ENCODE measurements at places on chromosomes 16 and 17.

- DNase-seq = no peak
Measured at GRCh38 chr16:86496262-86496928, 13.9 kb upstream of the FOXF1 start.

GRCh38 chr17:41762841-41763240 is 23.7 kb downstream of the JUP start:
- no peak for DNase-seq

DNA sequence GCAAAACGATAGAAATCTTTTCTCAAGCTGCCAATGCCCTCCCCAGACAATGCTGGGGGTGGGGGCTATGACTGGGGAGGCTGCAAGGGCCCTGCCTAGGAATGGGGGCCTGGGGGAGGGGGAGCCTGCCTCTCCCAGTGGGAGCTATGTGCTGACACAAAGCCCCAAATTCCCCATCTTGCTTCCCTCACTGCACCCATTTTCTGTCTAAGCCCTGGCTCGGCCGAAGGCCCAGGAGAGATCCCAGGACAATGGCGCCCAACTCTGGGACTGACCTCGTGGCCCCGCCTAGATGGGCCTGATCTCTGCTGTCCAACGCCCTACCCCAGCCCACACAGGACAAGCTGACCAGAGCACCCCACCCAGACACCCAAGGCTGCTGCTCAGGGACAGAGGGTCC is 11.1 kb upstream of the KCNJ12 start:
- no peak for DNase-seq

- DNase-seq = no peak
Measured at GRCh38 chr17:42579794-42580551, 2.4 kb upstream of the PSMC3IP start.

GRCh38 chr16:30381291-30382041 is 895 bp downstream of the SEPTIN1 start:
- DNase-seq = no peak

GRCh38 chr16:78102865-78103264 is 3.4 kb downstream of the WWOX start:
- no peak for DNase-seq

DNA sequence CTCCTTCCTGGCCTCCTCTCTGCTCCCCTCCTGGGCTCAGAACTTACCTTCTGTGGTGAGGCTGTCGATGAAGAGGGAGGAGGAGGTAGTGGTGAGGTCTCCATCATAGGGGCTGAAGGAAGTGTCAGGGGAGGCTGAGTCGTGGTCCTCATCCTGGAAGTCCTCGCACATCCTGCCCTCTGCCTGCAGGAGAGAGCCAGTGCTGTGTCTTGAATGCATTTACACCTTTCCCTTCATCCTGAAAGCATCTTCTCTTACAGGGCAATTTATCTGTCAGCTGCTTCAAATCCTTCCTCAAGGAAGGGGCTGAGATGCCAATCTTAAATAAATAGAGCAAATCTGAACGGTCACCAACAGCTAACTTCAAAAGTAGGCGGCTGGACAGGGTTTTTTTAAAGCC is 73.6 kb downstream of the PLXDC1 start:
- no peak for DNase-seq

DNA sequence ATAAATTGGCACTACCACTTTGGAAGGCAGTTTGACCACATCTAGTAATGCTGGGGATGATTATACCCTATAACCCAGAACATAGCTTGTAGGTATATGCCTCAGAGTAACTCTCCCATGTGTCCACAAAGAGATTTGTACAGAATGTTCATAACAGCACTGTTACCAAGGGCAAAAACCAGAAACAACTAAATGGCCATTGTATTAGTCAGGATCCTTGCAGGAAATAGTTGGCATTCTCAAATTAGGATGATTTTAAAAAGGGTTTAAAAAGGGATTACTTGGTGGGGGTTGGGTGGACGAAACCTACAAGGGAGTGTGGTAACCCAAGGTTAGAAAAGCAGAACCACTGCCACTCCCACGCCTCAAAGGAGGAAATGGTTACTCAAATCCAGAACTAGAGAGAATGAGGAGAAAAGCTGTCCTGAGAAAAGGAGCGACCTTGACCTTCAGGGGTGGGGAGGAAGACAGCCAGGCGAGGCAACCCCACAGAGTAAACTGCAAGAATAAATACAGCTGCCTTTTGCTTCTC is 2.1 kb downstream of the CPPED1 start:
- DNase-seq = no peak

DNA sequence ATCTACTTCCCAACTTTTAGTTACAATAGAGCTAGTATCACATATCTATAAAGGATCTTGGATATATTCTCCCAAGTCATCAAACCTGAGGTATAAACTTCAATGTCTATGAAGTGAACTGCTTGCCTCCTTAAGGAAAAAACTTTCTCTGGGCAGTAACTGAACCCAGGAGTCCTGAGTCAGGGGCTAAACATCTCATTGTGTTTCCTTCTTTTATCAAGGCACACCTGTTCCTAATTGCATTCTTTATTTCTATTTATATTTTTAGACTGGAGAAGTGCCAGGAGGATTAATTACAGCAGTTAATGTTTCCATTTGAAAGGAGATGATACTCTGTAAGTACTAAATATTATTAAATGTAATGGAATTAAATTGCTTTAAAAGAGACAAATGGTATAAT is 98.6 kb downstream of the CDH8 start:
- no peak for DNase-seq

GRCh38 chr17:39576187-39576586 is 31.5 kb downstream of the NEUROD2 start:
- DNase-seq = no peak

DNA sequence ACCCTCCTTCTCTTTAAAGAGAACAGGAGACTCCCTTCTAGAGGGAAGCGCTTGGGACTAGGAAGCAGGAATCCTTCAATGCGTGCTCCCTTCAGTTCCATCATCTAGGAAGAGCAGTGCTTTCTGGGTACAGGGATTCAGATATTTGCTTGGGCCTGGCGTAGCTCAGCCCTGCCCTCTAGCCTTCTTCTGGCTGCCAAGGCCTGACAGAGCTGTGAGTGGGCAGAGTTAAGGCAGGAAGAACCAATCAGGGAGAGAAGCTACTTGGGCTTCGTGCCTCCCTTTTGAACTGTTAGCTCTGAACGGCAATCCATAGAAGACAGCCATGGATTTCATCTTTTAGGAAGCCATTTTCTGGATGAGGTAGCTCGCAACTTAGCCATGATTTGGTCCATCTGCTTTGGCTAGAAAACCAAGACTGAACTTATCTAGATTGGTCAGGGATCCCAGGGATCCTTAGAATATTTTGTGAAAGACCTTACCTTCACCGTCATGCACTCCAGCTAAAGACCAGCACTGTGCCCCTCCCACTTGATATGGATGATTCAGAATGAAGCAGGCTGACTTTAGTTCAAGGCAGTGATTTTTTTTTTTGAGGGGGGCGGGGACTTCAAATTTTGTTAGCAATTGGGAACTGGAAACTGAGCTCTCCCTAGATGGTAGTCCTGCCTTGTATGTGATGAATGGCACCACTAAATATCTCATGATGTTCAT is 2.5 kb upstream of the CORO6 start:
- no peak for DNase-seq

DNA sequence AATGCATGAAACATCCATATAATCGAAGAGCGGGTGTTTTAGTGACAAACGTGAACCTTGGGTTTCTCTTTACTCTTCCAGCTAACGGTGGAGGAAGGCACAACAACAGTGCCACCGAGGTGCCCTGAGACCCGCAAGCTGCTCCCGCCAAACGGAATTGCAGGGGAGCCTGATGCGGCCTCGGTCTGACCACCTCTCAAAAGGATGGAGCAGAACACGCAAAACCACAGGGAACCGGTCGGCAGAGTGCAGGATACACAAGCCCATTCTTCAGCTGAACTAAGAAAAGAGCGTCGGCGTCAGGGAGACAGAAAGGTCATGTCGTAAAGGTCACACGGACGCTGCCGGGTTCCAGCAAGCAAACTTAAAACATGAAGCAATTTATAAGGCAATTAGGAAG is 109.5 kb upstream of the ZNF750 start:
- no peak for DNase-seq

GRCh38 chr17:74554909-74555308 is 9.0 kb upstream of the CD300C start:
- no peak for DNase-seq

DNA sequence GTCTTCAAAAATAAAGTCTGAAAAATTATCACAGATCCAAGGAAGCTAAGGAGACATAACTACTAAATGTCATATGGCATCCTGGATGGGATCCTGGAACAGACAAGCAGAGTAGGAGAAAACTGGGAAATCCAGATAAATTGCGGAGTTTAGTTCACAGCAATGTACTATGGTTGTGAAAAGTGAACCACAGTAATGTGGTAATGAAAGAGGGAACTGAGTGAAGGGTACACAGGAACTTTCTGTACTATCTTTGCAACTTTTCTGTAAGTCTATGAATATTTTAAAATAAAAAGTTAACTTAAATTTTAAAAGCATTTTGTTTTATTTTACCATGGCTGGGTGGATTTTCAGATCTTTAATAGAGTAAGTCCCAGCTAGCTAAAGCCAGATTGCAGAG is 16.3 kb downstream of the SLFN12L start:
- no peak for DNase-seq

DNA sequence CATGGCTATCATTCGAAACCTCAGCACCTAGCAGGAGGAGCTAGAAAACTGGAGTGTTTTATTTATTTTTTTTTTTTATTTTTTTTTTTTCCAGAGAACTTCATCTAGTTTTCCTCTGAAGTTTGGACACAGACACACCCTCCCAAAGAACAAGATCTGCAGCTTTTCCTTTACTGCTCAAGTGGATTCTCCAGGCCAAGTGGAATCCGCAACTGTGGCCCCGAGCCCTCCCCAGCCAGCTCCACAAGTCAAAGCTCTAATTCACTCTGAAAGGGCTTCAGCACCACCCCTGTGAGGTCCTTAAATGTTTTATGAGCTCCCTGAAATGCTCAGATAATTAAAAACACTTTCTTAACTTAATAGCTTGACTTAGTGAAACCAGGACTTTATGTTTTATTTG is 332.1 kb upstream of the DYNLRB2 start:
- DNase-seq = no peak

- no peak for DNase-seq
Measured at GRCh38 chr17:80486692-80487091, 10.3 kb upstream of the NPTX1 start.

GRCh38 chr17:14245002-14245401 is 8.3 kb upstream of the CDRT15 start:
- no peak for DNase-seq

DNA sequence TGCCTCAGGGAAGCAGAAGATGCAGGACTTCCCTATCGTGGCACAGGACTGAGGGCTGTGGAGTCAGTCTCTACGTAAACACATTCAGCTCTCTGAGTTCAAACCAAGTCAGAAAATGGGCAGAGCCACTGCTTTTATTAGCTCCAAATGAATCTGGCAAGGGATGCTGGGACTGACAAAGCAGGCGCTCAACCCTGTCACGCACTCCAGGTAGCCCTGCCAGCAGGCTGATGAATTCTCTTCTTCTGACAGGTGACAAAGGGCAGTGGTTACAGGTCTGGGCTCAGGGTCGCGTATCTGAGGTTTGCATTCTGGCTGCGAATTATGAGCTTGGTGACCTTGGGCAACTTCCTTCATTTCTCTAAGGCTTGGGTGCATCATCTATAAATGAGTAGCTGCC is 9.4 kb downstream of the RPH3AL start:
- DNase-seq = no peak

GRCh38 chr17:28747051-28747691 is 3.4 kb downstream of the TRAF4 start:
- no peak for DNase-seq

GRCh38 chr16:72637306-72637705 is 410.6 kb downstream of the ZFHX3 start:
- no peak for DNase-seq

- no peak for DNase-seq
Measured at GRCh38 chr16:68715471-68715870, 21.6 kb upstream of the CDH1 start.

GRCh38 chr16:73192232-73192894 is 144.4 kb upstream of the ZFHX3 start:
- no peak for DNase-seq

GRCh38 chr17:41538565-41538991 is 10.5 kb upstream of the KRT19 start:
- DNase-seq = no peak

GRCh38 chr16:78163772-78164670 is 64.6 kb downstream of the WWOX start:
- DNase-seq = no peak

DNA sequence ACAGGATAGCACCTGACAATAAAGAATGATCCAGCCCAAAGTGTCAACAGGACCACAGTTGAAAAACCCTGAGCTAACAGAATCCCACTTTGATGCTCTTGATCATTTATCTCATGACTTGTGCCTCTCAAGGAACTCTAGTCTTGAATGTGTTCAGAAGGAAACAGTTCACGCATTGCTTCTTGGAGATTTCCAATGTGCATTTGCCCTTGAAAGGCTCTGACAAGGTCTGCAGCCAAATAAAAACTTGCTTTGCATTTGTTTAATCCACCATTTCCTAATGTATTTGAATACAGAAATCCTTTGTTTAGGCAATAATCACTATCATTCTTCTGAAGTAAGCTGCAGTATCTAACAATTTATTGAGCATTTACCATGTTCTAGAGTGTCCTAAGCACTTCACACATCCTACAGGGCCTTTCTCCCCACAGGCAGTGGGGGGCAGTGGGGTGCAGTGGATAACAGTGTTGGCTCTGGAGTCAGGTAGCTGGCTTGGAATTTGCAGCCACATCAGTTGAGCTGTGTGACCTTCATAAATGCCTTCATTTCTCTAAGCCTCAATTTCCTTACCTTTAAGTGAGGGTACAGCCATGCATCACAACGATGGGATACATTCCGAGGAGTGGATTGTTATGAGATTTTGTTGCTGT is 239.7 kb downstream of the XYLT1 start:
- no peak for DNase-seq

DNA sequence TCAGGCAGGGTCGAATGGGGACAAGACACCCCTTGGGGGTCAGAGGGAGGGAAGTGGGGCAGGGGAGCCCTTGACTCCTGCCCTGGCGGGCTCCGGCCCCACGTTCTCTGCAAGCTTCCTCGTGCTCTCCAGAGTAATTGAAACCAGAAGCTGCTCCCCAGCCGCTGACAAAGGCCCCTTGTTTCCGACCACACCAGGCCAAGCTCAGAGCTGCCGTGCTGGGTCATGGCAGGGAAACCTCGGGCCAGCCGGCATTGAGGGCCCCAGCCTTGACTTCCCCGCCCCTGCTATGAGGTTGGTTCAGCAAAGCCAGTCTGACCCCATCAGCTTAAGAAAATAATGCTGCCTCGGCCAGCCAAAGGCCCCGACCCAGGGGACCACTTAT is 43.3 kb downstream of the TIMM22 start:
- no peak for DNase-seq

GRCh38 chr17:69046121-69046807 is 14.5 kb downstream of the ABCA9 start:
- DNase-seq = no peak
